ENCODE measurements at places on chromosomes 12 and 14. TPM values are rescaled to one million over a fixed set of nuclear protein-coding genes. Genes with fewer than 3 reads are reported as not detected.

- H3K27me3 ChIP-seq: no peaks in the 10 kb centered on the region
- H3K27ac ChIP-seq: no peak overlapping the region
- no peak overlapping the region for H3K4me3 ChIP-seq
- no peak for DNase-seq
- H3K36me3 ChIP-seq: no peaks in the 10 kb centered on the region
Measured at GRCh38 chr12:93679308-93679925, 2.2 kb downstream of the CRADD start.

The MYL2 gene
- total RNA-seq: not detected

The PTGDR gene
- total RNA-seq: 1.4 TPM

DNA sequence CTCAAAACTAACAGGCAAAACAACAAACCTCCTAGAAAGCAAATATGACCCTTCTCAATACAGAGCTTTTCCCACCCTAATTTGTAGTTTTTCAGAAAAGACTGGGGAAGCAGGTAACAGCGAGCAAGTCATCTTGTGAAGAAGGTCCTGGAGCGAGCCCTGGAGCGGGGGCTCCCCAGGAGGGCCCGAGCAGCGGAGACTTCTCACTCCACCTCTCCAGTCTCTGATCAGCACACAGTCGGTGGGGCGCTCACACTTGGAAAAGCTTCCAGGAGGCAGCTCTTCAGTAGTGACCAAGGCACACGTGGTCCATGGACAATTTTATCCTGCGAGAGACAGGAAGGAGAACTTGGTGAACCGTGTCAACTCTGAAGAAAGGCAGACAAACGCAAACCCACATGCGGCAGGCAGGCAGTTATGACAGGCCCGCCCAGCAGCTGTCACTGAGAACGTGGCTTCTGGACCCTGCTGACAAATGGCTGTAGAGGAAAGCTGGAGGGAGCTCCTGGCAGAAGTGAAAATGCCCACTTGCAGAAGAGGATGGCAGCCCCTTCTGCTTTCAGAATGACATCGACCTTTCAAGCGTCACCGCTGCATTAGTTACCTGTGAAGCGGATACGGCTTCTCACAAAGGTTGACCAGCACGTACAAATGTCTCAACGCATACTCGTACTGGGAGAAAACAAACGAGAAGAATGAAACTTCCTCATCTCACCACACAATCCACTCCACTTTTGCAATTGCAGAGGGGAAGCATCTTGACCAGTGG, 44.2 kb downstream of the LGMN start:
- H3K27ac ChIP-seq: no peak overlapping the region
- peaks cover 5% of the 10 kb centered on the region for H3K4me1 ChIP-seq
- H3K36me3 ChIP-seq: peaks cover 9% of the 10 kb centered on the region
- H3K4me3 ChIP-seq: no peak overlapping the region
- no peak for DNase-seq

GRCh38 chr12:79127271-79127751, 262.7 kb downstream of the SYT1 start:
- H3K4me3 ChIP-seq: no peak overlapping the region
- DNase-seq: no peak
- no peaks in the 10 kb centered on the region for H3K27me3 ChIP-seq
- H3K4me1 ChIP-seq: no peaks in the 10 kb centered on the region
- no peaks in the 10 kb centered on the region for H3K36me3 ChIP-seq

DNA sequence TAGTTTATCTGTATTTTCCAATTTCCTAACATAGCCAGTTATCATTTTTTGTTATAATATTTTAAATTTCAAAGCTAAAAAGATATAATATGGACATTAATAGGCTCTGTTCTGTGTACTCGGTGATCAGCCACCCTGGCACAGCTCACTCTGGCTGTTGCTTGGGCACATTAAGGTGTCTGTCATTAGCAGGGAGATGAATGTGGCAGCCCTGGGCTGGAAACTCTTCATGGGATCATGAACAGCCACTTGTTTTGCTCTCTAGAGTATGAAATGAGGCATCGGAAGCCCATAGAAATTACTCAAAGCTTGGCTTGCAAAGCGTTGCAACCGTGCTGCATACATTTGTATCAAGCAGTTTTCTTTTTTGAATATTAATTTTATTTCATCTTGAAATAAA, 233.2 kb downstream of the DACT1 start:
- no peak for DNase-seq
- H3K4me1 ChIP-seq: peaks cover 26% of the 10 kb centered on the region
- no peaks in the 10 kb centered on the region for H3K36me3 ChIP-seq
- H3K4me3 ChIP-seq: no peak overlapping the region
- no peak overlapping the region for H3K27ac ChIP-seq

GRCh38 chr12:125149160-125150108, 84.2 kb downstream of the AACS start:
- no peak overlapping the region for H3K27ac ChIP-seq
- H3K27me3 ChIP-seq: no peaks in the 10 kb centered on the region
- no peak overlapping the region for H3K4me3 ChIP-seq
- no peak for DNase-seq

GRCh38 chr14:75359098-75359497, 68.7 kb upstream of the JDP2 start:
- H3K27me3 ChIP-seq: peaks cover 17% of the 10 kb centered on the region
- H3K4me1 ChIP-seq: peaks cover 7% of the 10 kb centered on the region
- no peak overlapping the region for H3K27ac ChIP-seq
- DNase-seq: no peak
- H3K4me3 ChIP-seq: no peak overlapping the region

DNA sequence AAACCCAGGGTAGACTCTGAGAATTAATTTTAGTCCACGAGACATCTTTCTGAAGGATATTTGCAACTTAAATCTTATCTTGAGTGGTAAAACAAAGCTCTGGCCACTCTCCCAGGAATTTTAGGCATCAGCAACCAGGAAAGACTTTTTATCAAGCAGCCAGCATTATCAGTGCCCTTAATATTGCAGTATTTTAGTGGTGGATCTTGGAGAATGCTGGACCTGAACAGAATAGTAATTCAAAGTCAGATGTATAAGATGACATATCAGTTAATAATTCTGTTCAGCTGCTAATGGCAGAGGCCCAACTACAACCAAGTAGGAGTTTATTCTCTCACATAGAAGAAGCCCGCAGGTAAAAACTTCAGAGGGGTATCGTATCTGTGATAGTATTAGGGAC, 59.0 kb upstream of the CRY1 start:
- H3K27ac ChIP-seq: no peak overlapping the region
- no peaks in the 10 kb centered on the region for H3K4me1 ChIP-seq
- H3K36me3 ChIP-seq: no peaks in the 10 kb centered on the region
- no peak for DNase-seq
- H3K27me3 ChIP-seq: no peaks in the 10 kb centered on the region

GRCh38 chr14:60848066-60848465, 113.5 kb downstream of the MNAT1 start:
- DNase-seq: no peak
- no peaks in the 10 kb centered on the region for H3K27me3 ChIP-seq
- no peaks in the 10 kb centered on the region for H3K4me1 ChIP-seq
- H3K4me3 ChIP-seq: no peak overlapping the region
- peaks cover 5% of the 10 kb centered on the region for H3K36me3 ChIP-seq

The TAS2R30 gene
- 9.7 TPM for total RNA-seq

DNA sequence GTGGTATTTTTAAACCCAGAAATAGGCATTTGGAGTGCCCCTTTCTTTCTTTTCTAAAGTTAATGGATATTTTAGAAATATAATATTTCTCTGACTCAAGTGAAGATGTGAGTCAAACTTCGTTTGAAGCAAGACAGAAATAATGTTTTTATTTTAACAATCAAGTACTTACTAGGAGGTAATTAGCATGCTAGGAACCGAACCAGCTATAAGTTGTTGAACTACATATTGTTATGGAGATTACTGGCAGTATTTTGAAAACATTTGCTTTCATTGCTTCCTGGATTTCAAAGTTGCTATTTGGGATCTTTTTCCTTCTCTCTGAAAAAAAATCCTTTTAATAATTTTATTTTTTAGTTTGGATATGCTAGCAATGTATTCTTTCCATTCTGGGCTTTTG, 225.2 kb downstream of the NEDD1 start:
- no peaks in the 10 kb centered on the region for H3K4me1 ChIP-seq
- H3K4me3 ChIP-seq: no peak overlapping the region
- no peaks in the 10 kb centered on the region for H3K36me3 ChIP-seq
- no peak overlapping the region for H3K27ac ChIP-seq

GRCh38 chr12:48043771-48044170, 39.5 kb upstream of the COL2A1 start:
- H3K36me3 ChIP-seq: peaks cover 23% of the 10 kb centered on the region
- H3K27me3 ChIP-seq: no peaks in the 10 kb centered on the region
- no peak overlapping the region for H3K27ac ChIP-seq
- no peak for DNase-seq
- no peaks in the 10 kb centered on the region for H3K4me1 ChIP-seq
- H3K4me3 ChIP-seq: no peak overlapping the region

The OR6C3 gene
- total RNA-seq: not detected

GRCh38 chr12:92257261-92257660, 111.6 kb upstream of the BTG1 start:
- no peak for DNase-seq
- no peaks in the 10 kb centered on the region for H3K27me3 ChIP-seq
- H3K4me3 ChIP-seq: no peak overlapping the region
- no peaks in the 10 kb centered on the region for H3K4me1 ChIP-seq
- no peak overlapping the region for H3K27ac ChIP-seq

DNA sequence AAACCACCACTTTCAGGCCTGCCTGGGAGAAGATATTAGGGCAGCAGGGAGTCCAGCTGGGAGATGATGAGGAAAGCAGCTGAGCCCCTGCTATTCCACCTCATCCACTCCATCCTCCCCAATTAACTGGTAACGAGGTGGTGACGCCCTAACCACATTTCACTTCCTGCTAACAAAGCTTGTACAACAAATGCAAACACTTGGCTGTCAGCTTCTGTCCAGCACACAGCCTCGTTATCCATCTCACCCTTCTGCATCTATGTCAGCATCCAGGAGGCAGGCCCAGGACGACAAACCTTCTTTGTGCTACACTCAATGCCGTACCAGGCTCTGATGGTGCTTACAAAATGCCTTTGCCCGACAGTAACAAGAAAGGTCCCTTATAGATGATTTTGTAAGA, 225.4 kb downstream of the APAF1 start:
- H3K4me1 ChIP-seq: no peaks in the 10 kb centered on the region
- no peak overlapping the region for H3K4me3 ChIP-seq
- no peaks in the 10 kb centered on the region for H3K27me3 ChIP-seq
- H3K36me3 ChIP-seq: no peaks in the 10 kb centered on the region

DNA sequence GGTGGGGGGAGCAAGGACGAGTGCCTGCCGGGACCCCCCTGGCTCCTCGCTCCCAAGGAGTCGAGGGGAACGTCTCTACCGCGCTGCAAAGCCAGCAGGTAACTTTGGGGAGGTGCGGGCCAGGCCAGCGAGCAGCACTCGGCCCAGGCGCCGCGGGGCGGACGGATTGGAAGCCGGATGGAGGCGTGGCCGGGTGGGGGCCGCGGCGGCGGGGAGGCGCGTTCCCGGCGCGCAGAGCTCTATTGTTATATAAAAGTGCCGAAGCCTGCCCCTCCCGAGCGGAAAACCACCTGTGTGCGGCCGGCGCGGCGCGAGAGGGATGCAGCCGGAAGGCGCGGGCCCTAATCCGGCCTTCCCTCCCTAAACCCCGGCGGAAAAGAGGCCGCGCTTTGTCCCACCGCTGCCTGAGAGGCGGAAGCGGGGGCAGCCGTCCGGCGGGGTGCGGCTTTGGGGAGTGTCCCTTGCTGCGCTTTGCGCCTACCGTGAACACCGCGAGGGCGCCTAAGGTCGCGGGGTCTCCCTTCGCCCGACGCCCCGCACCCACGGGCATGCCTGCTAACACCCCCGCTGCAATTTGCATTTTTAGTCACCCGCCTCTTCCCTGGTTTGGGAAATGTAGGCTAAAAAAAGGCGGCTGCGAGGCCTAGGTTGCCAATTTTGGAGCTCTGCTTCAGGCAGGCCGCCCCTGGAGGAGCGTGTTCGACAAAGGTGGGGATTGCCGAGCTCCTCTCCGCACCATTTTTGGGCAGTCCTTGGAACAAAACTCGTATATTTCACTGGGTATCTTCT, 1.7 kb upstream of the DUSP6 start:
- H3K27me3 ChIP-seq: no peaks in the 10 kb centered on the region
- peak overlapping the region; percentile 82 for H3K4me3 ChIP-seq
- peaks cover 32% of the 10 kb centered on the region for H3K4me1 ChIP-seq
- peak; percentile 88 for DNase-seq

DNA sequence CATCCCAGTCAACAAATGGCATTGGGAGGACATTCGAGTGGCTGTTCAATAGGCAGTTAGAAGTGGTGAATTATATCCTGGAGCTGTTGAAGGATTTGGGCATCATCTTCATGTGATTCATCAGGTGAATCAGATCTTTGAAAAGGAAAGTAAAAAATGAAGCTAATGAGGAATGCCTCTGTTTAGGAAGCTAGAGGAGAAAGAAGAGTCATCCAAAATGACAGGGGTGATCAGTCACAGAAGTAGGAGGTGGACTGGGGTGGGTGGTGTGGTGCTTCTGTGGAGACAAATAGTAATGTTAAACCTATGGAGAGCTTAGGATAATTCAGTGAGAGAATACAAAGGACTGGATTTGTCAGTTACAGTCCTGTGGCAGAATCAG, 32.7 kb downstream of the DIP2B start:
- H3K27me3 ChIP-seq: no peaks in the 10 kb centered on the region
- H3K4me3 ChIP-seq: no peak overlapping the region
- peak; percentile 87 for DNase-seq
- H3K4me1 ChIP-seq: peaks cover 33% of the 10 kb centered on the region
- peak overlapping the region; percentile 16 for H3K27ac ChIP-seq

- H3K27me3 ChIP-seq: no peaks in the 10 kb centered on the region
- no peak for DNase-seq
- peaks cover 10% of the 10 kb centered on the region for H3K4me1 ChIP-seq
- no peak overlapping the region for H3K27ac ChIP-seq
- H3K4me3 ChIP-seq: no peak overlapping the region
Measured at GRCh38 chr12:64672925-64673409, 62.7 kb downstream of the RASSF3 start.

- H3K27ac ChIP-seq: no peak overlapping the region
- no peaks in the 10 kb centered on the region for H3K4me1 ChIP-seq
- no peaks in the 10 kb centered on the region for H3K27me3 ChIP-seq
- no peak overlapping the region for H3K4me3 ChIP-seq
- H3K36me3 ChIP-seq: no peaks in the 10 kb centered on the region
- no peak for DNase-seq
Measured at GRCh38 chr14:83355609-83356008, 1822.0 kb upstream of the SEL1L start.

Measured in osteoblast (primary cell).